ENCODE measurements at places on chromosomes 13 and 19.

DNA sequence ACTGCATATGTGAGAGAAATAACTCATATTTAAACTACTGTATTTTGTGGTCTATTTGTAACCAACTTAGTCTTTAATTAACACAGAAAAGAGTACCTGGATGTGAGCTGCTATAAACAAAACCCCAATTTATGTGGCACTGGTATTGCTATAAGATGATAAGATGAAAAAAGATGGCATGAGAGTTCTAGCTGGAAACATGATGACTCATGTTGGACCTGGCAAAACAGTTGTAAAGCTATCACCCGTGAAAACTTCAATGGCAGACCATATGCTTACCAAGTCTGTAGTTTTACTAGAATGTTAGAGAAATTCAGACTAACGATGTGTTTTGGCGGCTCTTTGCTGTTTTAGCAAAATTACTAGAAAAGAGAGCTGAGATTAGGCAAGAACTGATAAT, 69.6 kb upstream of the PCDH9 start:
- no peak for DNase-seq

- no peak for DNase-seq
Measured at GRCh38 chr13:33435207-33435606, 149.7 kb upstream of the STARD13 start.

DNA sequence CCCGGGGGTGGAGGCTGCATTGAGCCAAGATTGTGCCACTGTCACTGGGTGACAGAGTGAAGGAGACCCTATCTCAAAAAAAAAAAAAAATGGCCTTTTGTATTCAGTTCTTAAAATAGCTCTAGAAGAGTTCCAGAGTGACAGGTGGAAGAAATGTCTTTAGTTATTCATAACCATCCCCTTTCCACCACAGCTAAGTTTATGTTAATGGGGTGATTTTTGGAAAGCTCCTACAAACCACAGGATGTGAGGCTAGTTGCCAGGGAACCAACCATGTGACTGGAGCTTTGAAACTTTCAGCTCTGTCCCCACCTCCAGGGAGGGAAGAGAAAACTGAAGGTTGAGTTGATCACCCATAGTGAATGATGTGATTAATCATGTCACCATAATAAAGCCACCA, 6.9 kb downstream of the ZNF490 start:
- DNase-seq: no peak

- DNase-seq: no peak
Measured at GRCh38 chr19:1839658-1840540, 8.4 kb downstream of the REXO1 start.

DNA sequence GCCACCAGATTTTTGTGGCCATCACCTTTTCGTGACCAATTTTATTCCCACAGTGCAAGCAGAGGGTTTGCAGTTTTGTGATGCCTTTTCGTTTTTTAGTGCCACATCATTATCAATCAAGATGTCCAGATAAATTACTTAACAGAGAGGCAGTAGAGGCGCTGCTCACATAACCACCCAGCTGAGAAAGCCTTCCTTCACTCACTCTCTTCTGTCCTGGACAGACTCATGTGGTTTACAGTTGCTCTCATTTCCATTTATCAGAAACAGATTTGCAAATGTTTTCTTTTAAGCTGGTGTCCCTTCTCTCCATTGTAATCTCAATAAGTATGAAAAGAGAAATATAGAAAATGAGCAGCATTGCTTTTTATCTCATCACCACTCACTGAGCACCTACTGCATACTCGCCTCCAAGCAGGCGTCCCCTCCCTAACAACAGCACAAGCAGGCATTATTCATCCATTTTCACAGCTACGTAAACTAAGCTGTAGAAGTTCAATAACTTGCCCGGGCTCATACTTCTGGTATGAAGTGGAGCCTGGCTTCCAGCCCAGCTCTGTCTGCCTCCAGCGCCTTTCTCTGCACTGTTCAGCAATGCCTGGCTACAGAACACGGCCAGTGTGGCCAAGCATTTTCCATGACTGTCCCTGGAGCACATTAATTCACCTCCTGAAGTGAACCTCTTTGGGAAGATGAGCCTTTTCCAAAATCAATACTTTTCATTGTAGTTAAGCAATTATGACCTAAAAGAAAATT, 34.6 kb upstream of the KATNAL1 start:
- DNase-seq: no peak

GRCh38 chr19:18063463-18063862, 23.3 kb downstream of the IL12RB1 start:
- no peak for DNase-seq

GRCh38 chr13:75359266-75359665, 122.7 kb downstream of the TBC1D4 start:
- DNase-seq: no peak

GRCh38 chr19:15588265-15588664, 26.8 kb upstream of the CYP4F8 start:
- DNase-seq: no peak

GRCh38 chr13:24985896-24986295, 110.0 kb upstream of the PABPC3 start:
- no peak for DNase-seq

All from stimulated activated CD8-positive, alpha-beta memory T cell treated with anti-CD3 and anti-CD28 coated beads, Interleukin-2, amount 100 ng/mL, for 1 hour (primary cell).